ENCODE measurements at places on chromosomes 1 and 21.

DNA sequence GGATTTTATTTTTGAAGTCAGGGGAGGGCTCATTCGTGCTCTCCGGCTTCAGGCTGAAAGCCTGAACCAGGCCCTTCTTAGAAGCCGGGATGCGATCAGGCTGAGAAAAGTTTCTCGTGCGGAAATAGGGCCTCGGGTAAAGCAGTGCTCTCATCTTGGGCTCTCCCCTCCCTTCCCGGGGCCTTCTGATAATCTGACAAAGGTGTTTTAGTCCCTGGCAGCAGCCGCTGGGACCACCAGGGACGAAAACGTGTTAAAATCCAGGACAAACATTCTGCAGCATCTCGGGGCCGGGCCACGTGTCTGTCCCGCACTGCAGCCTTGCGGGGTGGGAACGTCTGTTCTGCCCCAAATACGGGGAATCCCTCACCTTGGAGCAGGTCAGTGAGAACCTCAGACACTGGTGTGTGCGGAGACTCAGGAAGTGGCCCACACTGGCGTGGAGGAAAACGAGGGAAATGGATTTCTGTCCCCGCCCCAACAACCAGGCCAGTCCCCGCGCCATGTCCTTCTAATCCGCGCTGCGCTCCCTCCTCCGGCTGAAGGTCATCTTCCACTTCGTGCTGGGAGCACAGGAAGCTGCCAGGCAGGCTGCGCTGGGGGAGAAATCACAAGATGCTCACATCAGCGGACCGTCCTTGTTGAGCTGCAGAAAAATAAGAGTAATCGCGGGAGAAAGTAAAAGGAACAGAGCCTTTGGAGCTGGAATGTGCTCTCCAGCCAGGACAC is 16.6 kb upstream of the AJAP1 start:
- DNase-seq, result no peak

- no peak for DNase-seq
Observed at GRCh38 chr1:180636138-180636537, 4.3 kb downstream of the XPR1 start.

DNA sequence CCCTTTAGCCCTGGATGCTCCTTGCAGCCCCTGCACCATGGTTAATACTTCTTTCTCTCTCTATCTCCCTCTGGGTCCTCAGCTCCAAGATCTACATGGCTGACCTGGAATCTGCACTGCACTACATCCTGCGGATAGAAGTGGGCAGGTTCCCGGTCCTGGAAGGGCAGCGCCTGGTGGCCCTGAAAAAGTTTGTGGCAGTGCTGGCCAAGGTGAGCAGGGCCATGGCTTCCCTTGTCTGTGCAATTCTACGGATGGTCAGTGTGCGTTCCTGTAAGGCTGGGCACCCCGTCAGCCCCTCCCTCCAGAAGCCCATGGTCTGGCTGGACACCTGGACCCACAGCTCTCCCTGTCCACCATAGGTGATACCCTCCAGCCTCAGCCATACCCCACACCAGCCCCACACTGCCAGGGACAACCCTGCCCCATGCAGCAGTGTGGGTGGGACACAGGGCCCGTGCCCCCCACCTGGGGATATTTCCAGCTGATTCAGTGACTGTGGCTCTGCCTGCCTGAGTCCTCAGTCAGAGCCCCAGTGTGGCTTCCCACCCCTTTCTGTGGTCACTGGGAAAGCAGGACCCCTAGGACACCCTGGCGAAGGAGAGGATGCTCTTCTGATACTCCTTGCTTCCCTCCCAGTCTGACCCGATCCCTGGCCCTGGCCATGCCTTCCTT is 31.4 kb downstream of the QSOX1 start:
- DNase-seq, result no peak

- DNase-seq, result no peak
Observed at GRCh38 chr1:12539320-12539704, 78.7 kb downstream of the DHRS3 start.

DNA sequence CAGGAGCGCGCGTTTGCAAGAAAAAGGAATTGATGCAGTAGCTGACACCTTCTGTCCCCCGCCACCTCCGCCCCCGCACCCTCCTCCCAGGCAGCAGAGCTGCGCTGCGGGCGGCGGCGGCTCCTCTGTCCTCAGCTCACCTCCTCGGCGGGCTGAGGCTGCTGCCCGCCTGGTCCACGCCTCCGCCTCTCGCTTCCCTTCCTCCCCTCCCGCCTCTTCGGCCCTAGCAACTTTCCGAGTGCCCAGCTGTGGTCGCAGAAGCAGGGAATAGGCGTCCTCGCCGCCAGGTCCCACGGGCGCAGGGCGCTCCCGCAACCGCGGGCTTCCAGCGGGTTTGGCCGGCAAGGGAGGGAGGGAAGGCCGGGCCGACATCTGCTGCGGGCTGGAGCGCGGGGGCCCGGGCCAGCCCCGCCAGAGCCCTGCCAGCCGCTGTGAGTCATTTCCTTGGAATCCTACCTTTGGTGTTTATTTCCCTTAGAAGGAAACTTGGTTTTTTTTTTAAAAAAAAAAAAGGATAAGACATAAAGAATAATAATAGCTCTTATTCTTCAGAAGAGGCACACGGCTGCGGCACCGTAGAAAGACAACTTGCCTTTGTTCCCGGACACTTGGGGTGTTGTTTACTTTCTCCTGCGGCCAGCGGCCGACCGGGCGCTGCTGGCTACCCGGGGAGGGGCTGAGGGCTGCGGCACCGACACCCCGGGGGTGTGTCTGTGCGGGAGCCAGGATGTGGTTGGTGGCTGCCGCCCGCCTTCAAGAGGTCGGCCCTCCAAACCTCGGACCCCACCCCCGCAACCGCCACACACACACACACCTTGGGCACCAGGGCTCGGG is 1.1 kb downstream of the SERTAD4 start:
- DNase-seq, result no peak

GRCh38 chr1:35884934-35885333 is 1.9 kb downstream of the AGO1 start:
- DNase-seq, result no peak

DNA sequence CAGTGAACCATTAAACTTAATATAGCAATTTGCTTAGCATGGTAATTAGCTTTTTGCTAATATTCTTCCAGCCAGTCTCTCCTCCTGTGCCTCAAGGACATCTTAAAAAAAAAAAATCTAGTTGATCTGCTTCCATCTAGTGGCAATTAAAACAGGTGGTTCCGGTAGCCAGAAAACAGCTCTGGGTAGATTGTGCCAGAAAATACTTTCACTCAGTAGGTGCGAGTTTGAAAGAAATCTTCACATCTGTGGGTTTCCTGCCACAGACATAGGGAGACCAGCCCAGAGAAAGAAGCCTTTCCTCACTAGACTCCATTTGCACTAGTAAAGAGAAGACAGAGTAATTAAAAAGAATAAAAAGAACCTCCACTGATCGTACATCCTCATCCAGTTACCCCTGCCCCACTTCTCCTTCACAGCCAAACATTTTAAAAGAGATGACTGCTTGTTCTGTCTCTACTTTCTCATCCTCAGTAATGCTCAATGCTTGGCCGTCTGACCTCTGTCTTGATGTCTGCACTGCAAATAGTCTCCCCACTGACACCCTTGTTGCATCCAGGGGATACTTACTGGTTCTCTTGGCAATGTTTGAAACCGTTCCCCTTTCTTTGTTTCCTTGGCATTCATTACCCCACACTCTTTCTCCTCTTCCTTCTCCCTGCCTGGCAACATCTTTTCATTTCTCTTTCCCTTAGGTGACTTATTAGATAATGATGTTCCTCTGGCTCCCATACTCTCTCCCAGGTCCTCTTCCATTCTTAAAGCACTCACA is 16.9 kb downstream of the SELL start:
- DNase-seq, result no peak

DNA sequence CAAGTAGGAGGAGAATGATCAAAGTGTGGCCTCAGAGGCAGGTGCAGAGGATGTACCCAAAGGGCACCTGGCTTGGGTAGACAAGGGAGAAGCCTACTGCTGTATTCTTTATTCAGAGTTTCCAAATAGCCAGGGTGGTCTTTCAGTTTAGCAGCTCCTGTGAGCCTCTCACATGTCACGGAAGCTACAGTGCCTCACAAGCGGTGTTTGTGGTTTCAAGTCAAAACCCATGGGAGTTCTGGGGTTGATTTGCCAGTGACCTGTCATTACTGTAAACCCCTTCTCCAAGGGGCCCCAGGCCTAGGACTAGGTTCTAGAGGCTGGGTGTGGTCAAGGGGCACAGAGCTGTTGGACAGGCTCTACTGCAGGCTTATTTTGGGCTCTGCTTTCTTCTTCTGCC is 10.2 kb upstream of the IL10 start:
- DNase-seq, result peak; percentile 42

- no peak for DNase-seq
Observed at GRCh38 chr1:36199934-36200741, 24.1 kb upstream of the THRAP3 start.

GRCh38 chr1:168822911-168823310 is 93.9 kb upstream of the DPT start:
- no peak for DNase-seq

DNA sequence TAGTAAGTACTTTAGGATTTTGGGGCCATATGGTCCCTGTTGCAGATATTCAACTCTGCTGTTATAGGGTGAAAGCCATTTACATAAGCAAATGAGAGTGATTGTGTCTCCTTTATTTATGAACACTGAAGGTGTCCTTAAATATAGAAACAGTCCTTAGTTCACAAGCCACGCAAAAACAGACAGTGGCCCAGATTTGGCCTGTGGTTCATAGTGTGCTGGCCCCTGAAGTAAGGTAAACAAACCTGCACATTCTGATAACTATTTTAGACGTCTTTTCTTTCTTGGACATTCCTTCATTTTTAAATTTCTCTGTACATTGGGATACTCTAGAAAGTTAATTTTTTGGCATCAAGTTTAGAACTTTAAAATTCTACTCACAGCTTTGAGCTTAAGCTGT is 23.5 kb downstream of the RAP1A start:
- no peak for DNase-seq

- DNase-seq, result no peak
Observed at GRCh38 chr1:164433141-164433817, 125.7 kb upstream of the PBX1 start.

- DNase-seq, result no peak
Observed at GRCh38 chr1:94646786-94647555, 105.4 kb upstream of the F3 start.

- DNase-seq, result no peak
Observed at GRCh38 chr1:38641661-38642060, 217.9 kb downstream of the RRAGC start.

- DNase-seq, result no peak
Observed at GRCh38 chr1:212945463-212946160, 4.7 kb upstream of the VASH2 start.

- DNase-seq, result peak; percentile 52
Observed at GRCh38 chr1:225426395-225427234, 1.2 kb downstream of the LBR start.

GRCh38 chr1:85313888-85314696 is 37.7 kb upstream of the BCL10 start:
- DNase-seq, result no peak

GRCh38 chr21:34157521-34157920 is 84.1 kb downstream of the MRPS6 start:
- DNase-seq, result no peak

GRCh38 chr21:44992608-44993031 is 52.8 kb downstream of the SLX9 start:
- DNase-seq, result no peak

DNA sequence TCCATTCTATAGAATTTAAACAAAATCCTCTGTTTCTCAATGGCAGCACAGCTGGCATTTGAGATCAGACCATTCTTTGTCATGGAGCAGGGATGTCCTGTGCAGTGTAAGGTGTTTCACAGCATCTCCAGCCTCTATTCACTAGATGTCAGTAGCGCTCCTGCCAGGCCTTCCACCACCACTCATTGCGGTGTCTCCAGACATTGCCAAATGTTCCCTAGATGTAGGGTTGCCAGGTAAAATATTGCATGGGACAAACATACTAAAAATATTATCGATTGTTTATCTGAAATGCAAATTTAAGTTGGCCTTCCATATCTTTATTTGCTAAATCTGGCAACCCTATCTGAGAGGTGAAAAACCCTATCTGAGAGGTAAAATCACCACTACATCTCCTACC is 11.7 kb downstream of the ITLN2 start:
- DNase-seq, result no peak

DNA sequence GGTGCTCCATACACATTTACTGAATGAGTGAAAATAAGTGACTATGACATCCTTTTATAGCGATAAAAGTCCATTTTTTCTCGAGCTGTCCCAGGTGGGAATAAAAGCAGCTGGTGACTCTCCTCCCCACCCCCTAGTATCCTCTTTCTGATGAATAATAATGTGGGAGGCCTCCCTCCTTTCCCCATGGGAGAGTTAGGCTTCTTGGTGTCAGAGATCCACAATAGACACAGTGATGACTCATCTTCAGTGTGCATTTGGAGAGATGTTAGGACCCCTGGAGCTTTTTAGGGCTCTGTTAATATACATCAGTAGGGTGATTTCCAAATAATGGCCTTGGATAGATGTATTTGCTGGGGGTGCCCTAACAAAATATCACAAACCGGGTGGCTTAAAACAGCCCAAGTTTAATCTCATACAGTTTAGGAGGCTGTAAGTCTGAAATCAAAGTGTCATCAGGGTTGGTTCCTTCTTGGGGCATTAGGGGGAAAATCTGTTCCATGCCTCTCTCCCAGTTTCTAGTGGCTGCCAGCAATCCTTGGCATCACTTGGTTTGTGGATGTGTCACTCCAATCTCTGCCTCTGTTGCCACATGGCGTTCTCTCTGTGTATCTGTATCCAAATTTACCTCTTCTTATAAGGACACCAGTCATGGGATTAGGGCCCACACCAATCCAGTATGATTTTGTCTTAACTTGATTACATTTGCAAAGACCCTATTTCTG is 4.4 kb upstream of the PHC2 start:
- no peak for DNase-seq

DNA sequence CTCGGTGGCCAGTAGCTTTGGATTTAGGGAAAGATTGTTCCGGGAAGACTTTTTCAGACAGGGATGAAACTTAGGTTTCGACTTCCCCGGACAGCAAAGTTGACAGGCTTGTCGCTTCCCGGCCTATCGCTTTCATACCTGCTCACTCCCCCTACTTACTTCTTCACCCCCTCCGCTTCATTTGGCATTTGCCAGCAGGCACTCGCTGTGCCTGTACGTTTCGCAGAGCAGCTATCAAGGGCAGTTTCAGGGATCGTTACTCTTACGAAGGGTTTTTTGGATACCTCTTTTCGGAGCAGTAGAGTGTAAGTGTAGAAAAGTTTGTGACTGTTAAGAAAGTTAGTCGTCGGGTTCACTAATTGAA is 393 bp downstream of the BLZF1 start:
- peak; percentile 19 for DNase-seq

- DNase-seq, result no peak
Observed at GRCh38 chr1:192225703-192226102, 67.4 kb downstream of the RGS18 start.

DNA sequence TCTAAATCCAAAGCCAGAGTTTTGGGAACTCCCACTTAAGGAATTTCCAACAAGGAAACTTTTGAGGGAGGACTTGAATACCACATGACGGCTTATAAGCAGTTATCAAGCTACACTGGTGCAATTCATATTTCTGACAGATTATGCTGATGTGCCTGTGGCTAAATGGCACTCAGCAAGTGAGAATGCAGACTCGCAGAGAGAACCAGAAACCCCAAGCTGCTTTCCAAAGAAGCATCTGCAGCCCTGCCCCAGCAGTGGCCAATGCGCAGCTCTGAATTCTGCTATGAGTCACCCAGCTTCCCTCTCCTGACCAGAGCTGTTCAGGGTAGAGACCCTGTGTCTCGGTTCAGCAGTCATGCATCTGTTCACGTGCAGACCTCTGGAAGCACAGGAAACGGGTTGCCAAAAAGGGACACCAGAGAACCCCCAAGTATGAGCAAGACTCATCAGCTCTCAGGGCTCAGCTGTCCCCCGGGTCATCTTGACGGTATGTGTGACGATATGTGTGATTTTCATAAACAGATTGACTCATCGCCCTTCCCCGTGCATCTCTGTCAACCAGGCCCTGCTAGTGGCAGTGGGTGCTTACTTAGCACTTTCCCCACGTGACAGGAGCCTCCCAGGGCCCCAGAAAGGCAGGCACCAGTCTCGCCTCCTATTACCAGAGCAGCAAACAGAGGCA is 76.3 kb downstream of the ITPKB start:
- peak; percentile 87 for DNase-seq
